ENCODE measurements at places on chromosomes 2 and 18.
A peak's percentile ranks its signal among the peaks of the same experiment; 100 is the strongest.

- DNase-seq: no peak
Observed at GRCh38 chr18:41324020-41324791, 630.8 kb upstream of the PIK3C3 start.

GRCh38 chr2:121649149-121649595 is at the start of gene CLASP1:
Gene CLASP1, minus strand, starts transcription at chr2:121649462. Its CDS starts 43,567 bp downstream, at chr2:121605895.
- no peak for DNase-seq

DNA sequence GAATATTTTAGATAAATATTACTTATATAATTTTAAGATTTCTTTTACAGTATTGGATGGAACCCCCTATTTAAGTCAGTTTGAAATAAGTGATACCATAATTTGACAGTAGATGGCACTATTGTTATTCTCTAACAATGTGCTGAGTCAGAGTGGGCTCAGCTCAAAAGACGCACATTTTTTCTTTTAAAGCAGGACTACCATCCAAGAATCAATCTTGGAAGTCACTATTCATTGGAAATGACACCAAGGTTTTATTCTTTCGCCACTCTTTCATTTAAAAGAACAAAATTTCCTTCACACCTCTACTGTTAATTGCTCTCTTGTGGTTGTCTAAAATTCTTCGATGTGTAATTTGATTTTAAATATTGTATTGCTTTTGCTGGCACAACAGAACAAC is 32.6 kb upstream of the SPAG16 start:
- peak; percentile 43 for DNase-seq

DNA sequence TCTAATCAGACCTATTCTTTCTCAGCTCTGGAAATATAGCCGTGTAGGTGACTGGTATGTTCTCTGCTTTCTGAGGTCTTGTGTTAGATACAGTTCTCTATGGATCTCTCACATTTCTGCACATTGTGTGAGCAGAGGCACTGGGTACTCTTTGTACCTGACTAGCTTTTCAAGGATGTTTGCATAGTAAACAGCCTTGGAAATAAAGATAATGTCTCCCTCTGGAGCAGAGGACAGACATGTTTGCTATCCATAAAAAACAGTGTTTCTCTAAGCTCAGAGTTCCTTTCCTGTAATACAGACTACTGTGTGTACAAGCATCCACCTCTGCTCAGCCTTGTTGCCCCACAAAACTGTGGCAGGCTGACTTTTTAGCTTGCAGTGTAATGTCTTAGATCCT is 279.2 kb downstream of the CTNNA2 start:
- no peak for DNase-seq

DNA sequence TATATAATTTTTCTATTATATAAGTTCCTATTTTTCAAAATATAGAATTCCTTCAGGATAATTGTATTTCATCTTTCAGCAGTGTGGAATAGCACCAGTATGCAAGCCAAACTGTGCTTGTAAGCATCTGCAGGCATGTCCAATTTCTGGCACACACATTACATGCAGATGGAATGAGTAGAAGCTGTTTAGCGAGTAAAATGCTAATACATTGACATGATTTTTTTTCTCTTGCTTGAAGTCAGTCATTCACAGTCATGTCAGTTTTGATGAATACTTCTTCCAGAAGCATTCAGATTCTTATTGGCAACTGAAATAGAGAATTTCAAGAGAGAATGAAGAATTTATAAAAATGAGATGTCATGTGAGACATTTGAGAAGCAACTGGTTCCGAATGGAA is 109.4 kb downstream of the CERS6 start:
- DNase-seq: no peak

- DNase-seq: no peak
Observed at GRCh38 chr18:66676699-66677098, 72.8 kb upstream of the CDH19 start.

DNA sequence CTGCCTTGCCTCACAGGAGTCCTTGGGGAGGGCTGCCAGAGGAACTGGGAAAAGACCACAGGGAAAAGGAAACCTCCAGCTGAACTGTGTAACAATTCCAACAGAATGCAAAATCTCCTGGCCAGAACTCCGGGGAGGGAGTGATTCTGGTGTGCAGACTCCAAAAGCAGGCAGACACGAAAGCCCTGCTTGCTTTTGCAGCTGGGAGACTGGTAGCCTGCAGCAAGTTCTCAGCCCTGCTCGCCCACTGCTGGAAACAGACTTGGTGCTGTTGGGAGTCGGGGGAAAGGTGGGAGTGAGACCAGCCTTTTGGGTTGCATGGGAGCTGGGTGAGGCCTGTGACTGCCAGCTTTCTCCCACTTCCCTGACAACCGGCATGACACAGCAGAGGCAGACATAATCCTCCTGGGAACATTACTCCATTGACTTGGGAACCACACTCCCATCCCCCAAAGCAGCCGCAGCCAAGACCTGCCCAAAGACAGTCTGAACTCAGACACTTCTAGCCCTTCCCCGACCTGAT is 26.0 kb upstream of the NMI start:
- no peak for DNase-seq

- DNase-seq: no peak
Observed at GRCh38 chr18:21509062-21509461, 91.4 kb downstream of the ESCO1 start.

- no peak for DNase-seq
Observed at GRCh38 chr18:13236411-13236810, 17.9 kb downstream of the LDLRAD4 start.

DNA sequence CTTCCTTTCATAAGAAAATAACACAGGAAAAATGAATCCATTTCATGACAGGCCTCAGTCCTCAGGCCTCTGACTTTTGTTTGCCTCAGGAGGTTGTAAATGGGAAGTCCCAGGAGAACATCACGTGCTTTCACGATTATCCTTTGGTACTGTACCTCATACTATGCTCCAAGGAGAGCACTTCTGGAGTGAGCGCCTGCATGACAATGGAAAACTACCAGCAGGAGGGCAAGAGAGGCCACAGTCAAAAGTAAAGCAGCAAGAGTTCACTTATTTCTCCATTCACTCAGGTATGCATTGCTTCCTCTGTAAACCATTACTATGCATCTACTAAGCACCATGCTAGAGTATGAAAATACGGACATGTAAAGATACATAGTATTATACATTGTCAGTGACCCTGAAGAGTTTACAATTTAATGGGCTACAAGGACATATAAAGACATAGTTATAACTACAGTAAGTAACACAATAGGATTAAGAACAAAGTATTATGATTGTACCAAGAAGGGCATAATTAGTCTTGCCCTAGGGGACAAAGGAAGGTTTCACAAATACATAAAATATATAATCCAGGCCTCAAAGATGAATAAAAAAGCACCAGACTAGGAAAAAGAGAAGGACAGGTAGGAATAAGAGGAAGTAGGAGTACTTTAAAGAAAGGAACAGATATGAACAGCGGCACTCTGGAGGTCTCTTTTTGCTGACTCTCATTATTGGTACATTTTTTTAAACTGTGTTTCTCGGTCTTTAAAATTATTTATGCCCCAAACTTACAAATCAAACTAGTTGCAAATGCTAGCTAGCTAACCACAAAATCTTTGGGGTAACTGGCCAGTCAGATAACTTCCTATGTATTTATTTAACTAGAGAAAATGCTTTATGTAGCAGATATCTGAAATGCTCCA is 806.7 kb downstream of the NRXN1 start:
- no peak for DNase-seq

DNA sequence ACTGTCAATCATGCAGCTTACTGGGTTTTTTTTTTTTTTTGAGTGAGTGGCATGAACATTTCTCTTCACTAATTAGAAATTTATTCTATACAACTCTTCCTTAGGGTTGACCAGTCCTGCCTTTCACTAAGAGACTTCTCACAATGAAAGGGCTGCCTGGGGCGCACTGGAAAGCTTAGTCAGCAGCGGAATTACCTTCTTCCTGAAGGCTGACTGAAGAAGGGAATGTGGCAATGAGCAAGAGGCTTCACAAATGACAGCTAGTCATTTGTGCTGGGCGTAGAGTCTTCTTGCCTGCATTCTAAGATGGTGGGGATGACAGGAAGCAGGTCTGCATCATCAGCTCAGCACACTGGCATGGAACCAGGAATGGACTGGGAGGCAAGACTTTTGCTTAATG is 15.6 kb upstream of the SCN3A start:
- no peak for DNase-seq

DNA sequence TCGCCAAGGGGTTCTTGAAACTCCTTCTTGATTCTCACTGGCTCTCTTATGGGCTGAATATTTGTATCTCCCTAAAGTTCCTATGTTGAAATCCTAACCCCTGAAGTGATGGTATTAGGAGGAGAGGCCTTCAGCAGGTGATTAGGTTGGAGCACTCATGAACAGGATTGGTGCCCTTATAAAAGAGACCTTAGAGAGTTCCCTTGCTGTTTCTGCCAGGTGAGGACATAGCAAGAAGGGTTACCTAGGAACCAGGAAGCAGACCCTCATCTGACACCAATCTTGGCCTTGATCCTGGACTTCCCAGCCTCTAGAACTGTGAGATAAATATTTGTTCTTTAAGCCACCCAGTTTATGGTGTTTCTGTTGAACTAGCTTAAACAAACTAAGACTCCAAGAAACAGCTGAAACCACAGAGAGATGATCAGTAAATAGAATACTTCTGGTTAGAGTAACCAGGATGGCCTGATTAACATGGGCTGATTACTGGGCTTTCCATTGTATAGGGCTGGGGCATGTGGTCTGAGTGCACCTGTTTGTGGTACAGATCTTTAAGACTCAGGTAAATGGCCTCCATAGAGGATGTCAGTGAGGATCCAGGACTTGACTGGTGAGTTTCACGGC is 7.7 kb upstream of the CDC42EP3 start:
- DNase-seq: no peak

DNA sequence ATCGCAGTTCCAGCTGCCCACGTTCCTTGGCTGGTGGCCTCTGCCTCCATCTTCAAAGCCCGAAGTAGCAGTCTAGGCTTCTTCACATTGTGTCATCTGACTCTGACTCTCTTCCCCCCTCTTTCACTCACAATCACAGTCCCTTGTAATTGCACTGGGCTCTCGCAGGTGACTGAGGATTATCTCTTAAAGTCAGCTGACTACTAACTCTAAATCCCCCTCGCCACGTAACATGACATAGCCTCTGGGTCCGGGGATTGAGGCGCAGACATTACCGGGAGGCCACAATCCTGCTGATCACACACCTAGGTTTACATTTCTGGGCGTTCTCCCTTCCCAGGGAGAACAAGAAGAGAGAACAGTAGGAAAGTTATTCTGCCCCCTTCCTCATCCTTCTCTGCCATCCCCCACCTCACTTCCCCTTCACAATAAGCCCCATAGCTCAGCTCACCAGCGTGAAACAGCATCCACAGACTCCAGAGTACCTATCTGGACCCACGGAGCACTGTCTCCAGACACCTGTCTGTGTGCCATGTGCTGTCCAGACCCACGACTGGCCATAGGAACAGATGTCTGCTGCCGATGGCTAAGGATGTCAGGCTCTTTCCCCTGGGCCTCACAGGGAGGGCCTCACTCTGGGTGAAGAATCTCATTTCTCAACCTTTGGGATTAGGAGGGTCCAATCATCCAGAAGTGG is 64.3 kb upstream of the FZD7 start:
- DNase-seq: no peak

DNA sequence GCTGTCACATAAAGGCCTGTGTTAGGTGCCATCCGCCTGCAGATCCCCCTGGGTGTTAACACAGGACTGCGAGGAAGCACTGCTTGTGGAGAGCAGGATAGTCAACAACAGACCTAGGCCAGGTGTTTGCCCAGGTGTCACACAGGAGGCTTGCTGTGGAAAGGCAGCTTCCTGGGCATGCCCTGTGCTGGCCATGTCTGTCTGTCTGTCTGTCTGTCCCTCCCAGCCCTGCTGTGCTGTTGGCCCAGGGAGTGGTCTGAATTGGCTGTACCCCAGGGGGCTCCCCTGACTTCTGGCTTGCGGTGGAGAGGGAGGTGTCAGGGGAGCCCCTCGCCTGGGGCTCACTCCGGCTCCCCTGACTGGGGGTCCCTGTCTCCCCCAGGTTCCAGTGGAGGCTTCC is 53.2 kb downstream of the SH3BP4 start:
- DNase-seq: no peak

- peak; percentile 13 for DNase-seq
Observed at GRCh38 chr2:12046641-12047040, 300.2 kb downstream of the LPIN1 start.

DNA sequence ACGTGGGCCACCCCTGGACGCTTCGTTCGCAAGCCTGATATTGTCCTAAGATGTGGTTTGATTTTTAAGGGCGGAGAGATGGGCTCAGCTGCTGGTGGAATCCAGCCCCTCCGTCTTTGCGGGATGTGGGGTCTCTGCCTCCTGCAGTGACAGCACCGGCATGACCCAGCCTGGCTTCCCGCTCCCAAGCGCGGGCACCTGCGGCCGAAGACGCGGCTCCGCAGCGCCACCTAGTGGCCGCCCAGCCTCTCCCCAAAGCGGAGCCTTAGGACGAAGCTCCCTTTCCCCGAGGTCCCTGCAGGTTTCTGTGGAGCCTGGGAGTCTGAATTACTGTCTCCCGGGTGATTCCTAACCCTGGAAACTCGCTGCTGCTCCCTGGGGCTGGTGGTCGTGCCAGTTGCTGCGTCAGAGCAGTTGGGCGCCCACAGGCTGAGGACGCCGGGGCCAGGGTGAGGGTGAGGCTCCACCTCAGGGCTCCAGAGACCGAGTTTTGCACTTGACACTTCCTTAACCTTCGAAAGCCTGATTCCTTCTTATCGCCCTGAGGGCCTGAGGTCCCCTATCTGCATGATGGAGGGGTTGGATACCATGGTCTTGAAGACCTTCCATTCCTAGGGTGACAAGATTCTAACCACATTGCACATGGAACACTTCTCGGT is 137.5 kb downstream of the TPO start:
- DNase-seq: no peak

- no peak for DNase-seq
Observed at GRCh38 chr2:127392133-127392827, 4.5 kb upstream of the MAP3K2 start.

DNA sequence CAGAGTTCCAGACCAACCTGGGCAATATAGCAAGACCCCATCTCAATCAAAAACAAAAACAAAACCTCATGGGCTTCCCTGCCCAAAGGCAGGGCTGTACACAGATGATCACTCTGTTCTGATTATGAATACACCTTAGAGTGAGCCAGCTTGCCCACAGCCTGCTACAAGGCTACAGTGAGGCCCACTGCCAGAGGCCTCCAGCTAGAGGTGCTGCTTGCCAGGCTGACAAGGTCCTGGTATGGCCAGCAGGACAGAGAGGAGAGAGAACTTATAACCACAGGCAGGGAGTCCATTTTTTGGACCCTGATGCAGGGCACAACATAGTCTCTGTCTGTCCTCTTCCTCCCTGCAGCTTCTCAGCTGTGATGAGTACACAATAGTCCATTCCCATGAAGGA is 41.5 kb downstream of the KANSL3 start:
- DNase-seq: no peak

DNA sequence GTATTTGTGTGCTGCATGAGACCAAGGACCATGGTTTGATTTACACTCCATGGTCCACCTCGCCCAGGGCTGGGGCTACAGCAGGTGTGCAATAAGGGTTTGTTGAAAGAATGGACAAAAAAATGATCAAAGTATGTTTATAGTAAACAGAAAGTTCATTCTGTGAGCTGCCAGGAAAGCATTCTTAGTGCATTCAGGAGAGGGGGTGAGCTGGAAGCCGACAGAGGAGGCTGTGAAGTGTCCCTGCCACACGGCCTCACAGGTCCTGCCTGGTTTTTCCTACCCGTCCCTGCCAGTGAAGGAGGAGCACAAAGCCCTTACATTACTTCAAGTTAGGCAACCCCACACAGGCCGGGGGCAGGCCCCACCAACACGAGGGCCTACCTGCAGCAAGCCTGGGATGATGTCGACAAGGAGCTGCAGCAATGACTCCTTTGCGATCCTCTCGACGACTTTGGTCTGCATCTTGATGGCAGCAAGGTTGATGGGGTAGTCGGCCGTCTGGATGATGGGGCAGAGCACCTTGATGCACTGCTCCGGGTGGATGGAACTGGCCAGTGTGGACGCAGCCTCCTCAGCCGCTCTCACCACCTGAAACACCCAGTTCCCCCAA is 63.2 kb upstream of the TFCP2L1 start:
- DNase-seq: no peak
